Calu3 (cell line): ENCODE measurements at places on chromosomes 7 and 10.

DNA sequence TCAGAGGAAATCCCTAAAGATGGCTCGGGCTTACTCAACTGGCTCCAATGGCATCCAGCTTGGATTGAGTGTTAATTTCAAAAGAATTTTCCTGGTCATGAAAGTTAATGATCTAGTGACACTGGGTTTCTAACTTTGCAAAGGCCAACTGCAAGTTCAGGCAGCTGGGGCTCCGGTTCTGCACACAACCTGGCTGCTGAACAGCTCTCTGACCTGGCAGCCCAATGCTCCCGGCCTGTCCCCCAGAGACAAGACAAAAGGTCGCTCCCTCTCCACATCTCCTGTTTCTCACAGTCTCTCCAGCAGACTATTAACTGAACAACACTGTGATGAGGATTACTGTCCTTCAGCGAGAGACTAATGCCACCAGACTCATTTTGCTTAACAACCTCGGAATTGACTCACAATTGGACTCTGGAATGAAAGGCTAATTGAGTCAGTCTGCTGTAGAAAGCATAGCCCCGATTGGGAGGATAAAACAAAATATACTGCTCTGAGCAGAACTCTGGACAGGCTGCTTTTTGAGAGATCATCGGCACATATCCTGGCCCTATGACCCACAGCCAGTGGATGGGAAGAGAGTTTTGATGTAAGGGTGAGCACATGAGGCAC is 174.5 kb downstream of the GFRA1 start:
- DNase-seq, result no peak

- no peak for DNase-seq
Observed at GRCh38 chr7:71272509-71273490, 140.9 kb downstream of the GALNT17 start.

GRCh38 chr10:132612571-132613504 is 75.3 kb downstream of the INPP5A start:
- no peak for DNase-seq

DNA sequence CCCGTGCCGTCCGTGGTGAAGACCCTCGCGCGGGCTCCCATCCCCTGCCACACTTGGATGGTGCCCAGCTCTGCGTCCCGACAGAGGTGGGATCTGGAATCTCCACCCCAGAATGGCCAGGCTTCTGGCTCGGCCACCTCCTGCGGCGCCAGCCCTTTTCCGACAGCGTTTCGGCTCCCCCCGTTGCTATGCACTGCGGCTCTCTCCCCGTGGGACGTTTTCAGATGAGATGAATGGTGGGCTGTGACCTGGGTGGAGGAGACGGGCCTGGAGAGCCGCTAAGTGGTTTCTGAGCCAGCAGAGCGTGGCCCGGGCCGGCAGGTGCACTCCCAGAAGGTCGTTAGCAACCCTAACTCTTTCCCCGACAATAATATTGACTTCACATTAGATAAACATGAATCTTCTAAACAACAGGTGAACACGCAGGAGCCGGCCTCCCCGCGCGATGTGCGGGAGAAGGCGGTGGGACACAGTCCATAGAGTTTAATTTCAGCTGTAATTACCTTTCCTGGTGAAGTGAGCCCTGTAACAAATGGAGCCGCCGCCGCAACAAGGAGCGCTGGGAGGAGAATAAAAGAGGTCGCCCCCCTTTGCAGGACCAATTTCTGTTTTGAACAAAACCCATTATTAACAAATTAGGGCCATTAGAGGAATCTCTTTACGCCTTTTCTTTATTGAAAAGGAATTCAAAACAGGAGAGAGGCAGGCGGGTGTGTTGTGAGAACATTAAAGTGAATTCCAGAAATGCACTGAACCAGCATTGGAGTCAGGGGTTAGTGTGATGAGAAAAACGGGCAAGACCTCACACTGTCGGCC is 294.3 kb upstream of the PFKP start:
- no peak for DNase-seq

DNA sequence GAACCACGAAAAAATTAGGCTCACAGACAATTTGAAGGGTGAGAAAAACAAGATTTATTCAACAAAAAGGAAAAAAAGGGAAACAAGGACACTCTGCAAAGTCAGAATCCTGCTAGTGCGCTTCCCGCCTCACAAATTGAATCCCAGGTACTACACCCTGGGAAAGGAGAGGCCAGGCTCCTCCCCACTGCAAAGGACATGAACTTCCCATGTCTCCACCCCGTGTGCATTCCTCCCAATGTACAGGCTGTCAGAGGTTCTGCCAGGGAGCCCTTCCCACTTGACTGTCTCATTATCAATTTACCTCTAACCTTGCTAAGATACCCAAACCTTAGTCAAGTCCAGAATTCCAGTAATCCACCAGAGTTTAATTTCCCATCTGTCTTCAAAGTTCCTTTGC is 70.4 kb upstream of the CDK1 start:
- no peak for DNase-seq
